Placental epithelial cell (primary cell): ENCODE measurements at places on chromosomes 12 and 14. TPM values are rescaled to one million over a fixed set of nuclear protein-coding genes. Genes with fewer than 3 reads are reported as not detected.

IFI27L2 gene
- 47.2 and 53.8 TPM in 2 replicates for total RNA-seq

GIT2 gene
- total RNA-seq: 29.4 and 33.3 TPM in 2 replicates

VDR gene
- total RNA-seq: 3.1 and 13.6 TPM in 2 replicates

LRP1 gene
- 209 and 237 TPM in 2 replicates for total RNA-seq

BDKRB2 gene
- 0.22 and 2.4 TPM in 2 replicates for total RNA-seq

RASAL1 gene
- total RNA-seq: 0.33 and 0.39 TPM in 2 replicates

INSM2 gene
- under 0.01 TPM in 1 of 2 replicates, not detected in the other for total RNA-seq

TPH2 gene
- total RNA-seq: not detected in 2 replicates

TMEM63C gene
- total RNA-seq: 7.1 and 14.7 TPM in 2 replicates

OASL gene
- total RNA-seq: not detected in 2 replicates

RBM19 gene
- 24.3 and 24.4 TPM in 2 replicates for total RNA-seq

NEUROD4 gene
- total RNA-seq: not detected in 2 replicates

TMCC3 gene
- total RNA-seq: under 0.01 and 0.11 TPM in 2 replicates

RNU4-1 gene
- total RNA-seq: under 0.01 TPM in 2 replicates

IL31 gene
- total RNA-seq: not detected in 2 replicates

GPR84 gene
- not detected in 2 replicates for total RNA-seq
